Stimulated activated CD8-positive, alpha-beta memory T cell treated with anti-CD3 and anti-CD28 coated beads, Interleukin-7, amount 100 ng/mL, for 1 hour (primary cell): ENCODE measurements at places on chromosomes 3 and 15.

- no peak for DNase-seq
These were observed 1.7 kb downstream of the GXYLT2 start for GRCh38 chr3:72889310-72890165.

- DNase-seq: no peak
These were observed 21.3 kb downstream of the KLHL6 start for GRCh38 chr3:183534249-183534648.

GRCh38 chr15:68424754-68425390 lies 7.1 kb downstream of the ITGA11 start:
- no peak for DNase-seq

GRCh38 chr3:58117561-58118181 lies 93.1 kb downstream of the DNASE1L3 start:
- DNase-seq: no peak

DNA sequence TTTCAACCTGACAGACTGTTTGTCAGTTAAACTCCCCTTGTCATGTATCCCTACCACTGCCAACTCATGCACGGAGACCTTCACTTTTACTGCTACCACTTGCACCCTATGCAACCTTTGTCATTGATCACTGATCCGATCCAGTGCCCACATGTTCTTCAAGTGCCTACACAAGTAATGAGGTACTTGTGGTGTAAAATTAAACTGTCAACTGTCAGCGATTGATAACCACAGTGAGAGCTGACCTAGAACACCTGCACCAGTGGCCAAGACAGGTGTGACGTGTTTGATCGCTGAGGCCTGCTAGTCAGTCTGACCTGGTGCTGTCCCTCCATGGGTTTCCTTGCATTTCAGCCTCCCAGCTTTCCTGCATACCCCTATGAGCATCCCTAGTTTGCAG lies 55.6 kb downstream of the MECOM start:
- DNase-seq: no peak

DNA sequence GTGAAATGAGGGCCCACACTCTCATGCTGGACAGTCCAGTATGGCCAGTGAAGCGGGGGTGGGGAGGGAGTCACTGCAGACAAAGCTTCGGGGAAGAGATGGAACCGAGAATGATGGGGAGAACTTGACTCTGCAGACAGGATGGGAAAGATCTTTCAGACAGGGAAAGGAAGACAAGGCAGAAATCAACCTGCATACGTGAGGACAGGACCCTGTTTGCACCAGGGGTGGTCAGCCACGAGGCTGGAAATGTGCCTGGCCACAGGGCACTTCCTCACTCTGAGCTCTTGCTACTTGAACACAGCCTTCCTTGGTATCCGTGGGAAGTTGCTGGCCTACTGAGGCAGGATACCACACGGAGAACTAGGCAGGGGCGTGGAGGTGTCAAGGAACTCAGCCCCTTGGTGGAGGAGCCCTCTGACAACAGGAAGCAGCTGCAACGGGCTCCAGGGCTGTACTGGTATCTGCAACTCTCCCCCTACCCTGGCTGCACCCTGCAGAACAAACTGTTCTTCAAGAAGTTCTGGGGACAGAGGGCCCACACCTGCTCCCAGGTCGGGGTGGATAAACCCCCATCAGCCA lies 9.3 kb upstream of the SRP14 start:
- no peak for DNase-seq

DNA sequence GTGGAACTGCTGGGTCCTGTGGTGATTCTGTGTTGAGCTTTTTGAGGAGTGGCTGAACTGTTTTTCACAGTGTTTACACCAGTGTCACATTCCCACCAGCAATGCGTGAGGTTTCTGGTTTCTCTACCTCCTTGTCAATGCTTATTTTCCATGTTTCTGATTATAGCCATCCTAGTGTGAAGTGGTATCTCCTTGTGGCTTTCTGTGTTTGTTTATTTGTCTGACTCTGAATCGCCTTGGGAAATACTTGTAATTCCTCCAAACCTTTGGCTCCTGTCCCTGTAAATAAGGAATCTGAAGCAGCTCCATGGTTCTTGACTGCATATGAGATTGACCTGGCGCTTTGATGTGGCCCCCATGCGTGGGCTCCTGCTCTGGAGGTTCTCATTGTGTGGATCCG lies 20.6 kb downstream of the FAN1 start:
- DNase-seq: no peak

DNA sequence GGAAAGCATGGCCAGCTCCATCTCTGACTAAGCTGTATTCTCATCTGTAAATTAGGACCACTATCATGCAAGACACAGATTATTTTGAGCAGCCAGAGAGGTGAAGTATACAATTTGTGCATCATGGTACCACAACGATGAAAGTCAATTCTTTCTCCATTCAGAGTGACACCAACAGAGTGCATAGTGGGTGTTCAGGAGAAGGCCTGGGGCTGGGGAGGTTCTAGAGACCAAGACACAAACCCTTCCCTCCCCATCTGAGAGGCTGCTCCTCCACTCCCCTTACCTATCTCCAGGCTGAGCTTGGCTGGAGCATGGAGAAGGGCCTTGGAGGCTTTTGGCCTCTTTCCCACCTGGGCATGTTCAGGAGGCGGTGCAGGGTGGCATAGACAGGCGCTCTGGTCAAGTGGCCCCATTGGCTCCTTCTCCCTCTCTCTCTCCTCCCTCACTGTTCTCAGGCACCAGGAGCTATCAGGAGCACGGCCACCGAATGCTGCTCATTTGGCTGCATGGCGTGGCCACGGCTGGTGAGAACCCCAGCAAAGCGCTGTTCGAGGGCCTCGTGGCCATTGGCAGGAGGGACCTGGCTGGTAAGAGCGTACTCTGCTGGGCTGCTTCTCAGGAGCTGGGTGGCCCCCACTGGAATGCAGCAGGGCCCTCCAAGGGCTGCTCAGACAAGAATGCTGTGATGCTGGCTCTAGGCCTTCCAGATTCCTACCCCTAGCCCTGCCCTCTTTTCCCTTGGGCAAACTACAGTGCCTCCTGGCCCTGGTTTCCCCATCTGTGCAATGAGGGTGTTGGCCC lies 37.9 kb downstream of the ANKDD1A start:
- DNase-seq: no peak

DNA sequence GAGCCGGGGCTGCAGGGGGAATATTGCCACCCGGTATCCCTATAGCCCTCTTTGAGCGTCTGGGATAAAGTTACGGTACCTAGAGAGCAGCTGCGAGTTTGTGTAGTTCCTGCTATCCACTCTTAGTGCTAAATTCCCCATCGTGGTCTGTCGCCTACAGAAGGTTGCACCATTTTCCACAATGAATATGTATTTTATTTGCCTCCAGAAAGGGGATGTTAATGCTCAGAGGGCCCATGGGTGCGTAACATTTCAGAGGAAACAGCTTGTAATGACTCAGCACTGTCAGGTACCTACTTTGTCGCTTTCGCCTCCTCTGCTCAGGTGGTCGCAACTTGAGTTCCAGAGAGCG lies 1.1 kb downstream of the SLCO3A1 start:
- DNase-seq: no peak

DNA sequence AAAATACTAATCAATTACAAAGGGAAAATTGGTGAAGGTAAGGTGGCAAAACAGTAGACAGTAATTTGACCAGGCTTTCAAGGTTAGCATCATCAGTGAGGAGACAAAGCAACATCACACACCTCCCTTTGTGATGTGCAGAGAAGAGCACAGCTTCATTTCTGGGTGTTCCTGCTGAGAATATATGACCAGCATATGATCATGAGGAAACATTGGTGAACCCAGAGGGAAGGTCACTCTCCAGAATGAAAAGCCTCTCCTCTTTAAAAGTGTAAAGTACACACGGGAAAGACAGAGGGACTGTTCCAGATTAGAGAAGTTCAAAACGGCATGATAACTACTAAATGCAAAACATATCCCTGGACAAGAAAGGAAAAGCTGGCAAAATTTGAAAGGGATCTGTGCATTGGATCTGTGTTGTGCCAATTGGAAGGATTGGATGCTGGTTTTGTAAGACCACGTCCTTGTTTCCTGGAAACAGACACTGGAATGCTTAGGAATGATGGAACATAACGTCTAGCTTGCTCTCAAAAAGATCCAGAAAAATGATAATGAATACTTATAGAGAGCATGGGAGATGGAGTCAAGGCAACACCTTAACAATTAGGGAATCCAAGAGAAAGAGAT lies 80.6 kb upstream of the MITF start:
- no peak for DNase-seq

DNA sequence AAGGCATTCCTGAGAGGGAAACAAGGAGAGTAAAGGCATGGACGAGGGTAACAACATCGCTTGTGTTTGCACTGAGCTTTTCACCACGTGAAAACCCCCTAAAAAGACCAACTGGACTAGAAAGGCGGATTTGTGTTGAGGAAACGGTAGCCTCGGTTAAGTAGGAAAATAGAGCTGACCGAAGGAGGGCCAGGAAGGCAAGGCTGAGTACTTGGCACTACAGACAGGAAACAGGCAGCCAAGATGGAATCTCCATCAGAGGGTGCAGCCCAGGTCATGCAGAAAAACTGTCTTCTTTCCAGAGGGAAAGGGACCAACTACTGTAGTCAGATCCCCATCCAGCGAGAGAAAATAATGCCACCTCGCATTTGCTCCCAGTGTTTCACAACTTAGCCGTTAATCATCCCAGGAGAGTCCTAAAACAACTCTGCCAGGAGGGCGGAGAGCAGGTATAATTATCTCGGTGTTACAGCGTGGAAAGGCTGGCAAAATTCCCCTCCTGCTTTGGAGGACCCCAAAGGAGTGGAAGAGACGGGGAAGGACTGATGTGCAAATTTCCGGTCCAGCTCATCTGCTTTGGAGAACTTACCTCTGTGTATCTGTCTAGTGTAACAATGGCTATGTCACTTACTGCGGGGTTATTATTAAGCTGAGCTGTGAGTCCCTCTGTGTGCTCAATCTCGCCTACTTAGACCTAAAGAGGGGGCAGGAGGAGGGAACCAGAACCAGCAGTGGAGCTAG lies 77.2 kb downstream of the MYO1E start:
- no peak for DNase-seq

DNA sequence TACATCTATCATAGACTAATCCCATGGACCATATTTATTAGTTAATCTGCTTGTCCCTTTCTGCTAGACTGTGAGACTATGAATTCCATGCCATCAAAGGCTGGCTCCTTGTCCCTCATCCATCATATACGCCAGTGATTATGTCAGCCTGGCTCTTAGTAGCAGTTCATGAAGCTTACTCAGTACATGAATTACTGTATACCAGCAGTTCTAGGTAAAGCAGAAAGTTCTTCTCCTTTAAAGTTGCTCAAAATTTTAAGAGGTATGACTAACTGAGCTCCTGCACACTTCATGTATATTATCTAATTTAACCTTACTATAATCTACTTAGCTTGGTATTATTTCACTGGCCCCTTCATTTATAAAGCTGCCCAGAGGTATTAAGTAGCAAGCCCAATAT lies 190.9 kb upstream of the TBL1XR1 start:
- DNase-seq: no peak

- no peak for DNase-seq
These were observed 12.4 kb downstream of the ACAA1 start for GRCh38 chr3:38124324-38125122.

- DNase-seq: no peak
These were observed 654 bp upstream of the C3orf38 start for GRCh38 chr3:88149101-88149508.

DNA sequence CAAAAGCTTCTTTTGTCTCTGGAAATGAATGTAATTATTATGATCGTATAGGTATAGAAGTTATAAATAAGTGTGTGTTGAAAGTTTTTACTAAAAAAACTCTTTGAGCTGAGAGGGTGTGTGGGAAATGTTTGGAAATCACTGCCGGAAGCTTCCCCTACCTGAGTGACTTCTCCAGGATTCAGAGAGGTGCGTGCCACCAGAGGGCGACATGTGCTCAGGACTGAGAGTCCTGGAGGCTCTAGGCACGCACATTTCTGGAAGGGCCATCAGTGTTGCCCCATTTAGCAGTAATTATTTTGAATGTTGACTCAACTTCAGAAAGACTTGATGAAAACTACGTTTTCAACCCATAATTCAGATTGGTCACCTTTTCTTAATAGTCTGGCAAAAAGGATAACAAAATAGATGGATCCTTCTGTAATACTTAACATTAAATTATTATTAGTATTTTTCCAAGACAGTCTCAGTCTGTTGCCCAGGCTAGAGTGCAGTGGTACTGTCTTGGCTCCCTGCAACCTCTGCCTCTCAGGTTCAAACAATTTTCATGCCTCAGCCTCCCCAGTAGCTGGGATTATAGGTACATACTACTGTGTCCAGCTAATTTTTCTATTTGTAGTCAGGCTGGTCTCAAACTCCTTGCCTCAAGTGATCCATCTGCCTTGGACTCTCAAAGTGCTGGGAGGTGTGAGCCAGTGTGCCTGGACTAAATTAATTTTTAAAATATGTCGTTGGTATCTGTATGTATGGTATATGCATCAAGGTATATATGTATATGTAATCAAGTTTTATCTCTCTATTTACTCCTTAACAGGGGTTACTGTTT lies 34.5 kb downstream of the GPR171 start:
- peak; percentile 80 for DNase-seq
